ENCODE measurements at places on chromosomes 2 and 18.

DNA sequence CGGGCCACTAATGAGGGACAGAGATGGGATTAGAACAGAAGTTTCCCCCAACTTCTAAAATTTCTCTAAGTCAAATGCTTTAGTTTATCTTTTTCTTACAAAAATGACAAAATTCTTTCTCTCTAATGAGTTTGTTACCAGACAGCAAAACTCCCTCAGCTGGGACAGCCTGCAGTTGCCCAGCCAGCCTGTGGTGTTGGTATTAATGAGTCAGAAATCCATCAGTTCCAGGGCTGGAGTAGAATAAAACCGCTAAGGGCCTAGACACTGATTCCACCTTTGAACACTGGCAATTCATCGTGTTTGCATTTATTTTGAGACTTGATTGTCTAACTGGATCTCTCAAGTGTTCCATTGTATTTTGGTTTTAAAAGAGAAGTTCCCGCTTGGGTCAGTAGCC, 38.3 kb upstream of the SMAD2 start:
- peak overlapping the region; percentile 71 for H3K27ac ChIP-seq
- H3K36me3 ChIP-seq, result no peaks in the 10 kb centered on the region
- H3K27me3 ChIP-seq, result no peaks in the 10 kb centered on the region
- no peak overlapping the region for H3K4me3 ChIP-seq
- peaks cover 15% of the 10 kb centered on the region for H3K4me1 ChIP-seq
- no peak for DNase-seq

DNA sequence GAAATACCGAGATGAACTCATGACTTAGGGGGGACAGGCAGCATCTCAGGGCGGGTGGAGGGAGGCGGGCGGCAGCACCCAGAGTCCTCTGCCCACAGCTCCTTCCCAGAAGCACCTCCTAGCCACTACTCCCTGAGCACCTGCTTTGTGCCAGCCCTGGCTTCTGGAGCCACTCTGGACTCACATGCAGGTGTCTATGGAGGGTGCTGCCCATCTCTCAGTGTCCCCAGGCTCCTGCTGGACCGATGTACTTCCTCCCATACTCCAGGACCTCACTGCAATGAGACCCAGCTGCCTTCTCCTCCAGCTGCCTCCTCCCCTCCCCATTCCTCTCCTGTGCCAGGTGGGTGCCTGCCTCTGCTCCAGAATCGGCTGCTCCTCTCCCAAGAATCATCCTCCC, 22.1 kb upstream of the OTOS start:
- no peak overlapping the region for H3K27ac ChIP-seq
- no peaks in the 10 kb centered on the region for H3K4me1 ChIP-seq
- H3K36me3 ChIP-seq, result no peaks in the 10 kb centered on the region

DNA sequence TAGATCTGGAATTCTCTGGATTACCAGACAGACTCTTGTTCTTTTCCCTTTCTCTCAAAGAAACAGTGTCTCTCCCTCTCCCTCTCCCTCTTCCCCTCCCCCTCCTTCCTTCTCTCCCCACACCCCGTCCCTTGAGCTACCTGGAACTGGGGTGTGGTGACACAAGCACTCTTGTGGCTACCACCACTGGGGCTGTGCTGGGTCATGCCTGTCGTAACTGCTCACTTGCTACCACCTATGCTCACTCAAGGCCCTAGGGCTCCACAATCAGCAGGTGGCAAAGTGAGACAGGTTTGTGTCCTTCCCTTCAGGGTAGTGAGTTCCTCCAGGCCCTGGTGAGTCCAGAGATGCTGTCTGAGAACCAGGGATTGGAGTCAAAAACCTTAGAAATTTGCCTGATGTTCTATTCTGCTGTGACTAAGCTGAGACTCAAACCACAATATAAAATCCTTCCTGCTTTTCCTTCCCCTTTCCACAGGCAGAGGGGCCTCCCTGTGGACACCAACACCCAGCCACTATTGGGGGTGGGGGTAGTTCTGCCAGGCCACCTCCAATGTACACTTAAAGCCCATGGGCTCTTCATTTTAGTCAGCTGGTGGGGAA, 70.8 kb downstream of the OXER1 start:
- no peak overlapping the region for H3K4me3 ChIP-seq
- DNase-seq, result no peak
- peak overlapping the region; percentile 45 for H3K27ac ChIP-seq
- H3K27me3 ChIP-seq, result no peaks in the 10 kb centered on the region

- no peaks in the 10 kb centered on the region for H3K36me3 ChIP-seq
- H3K4me3 ChIP-seq, result no peak overlapping the region
- DNase-seq, result no peak
- H3K27me3 ChIP-seq, result no peaks in the 10 kb centered on the region
Measured at GRCh38 chr2:79638410-79638809, 125.6 kb downstream of the CTNNA2 start.

Measured in Caco-2 (cell line).